Stimulated activated CD4-positive, alpha-beta T cell treated with anti-CD3 and anti-CD28 coated beads, Interleukin-1b, Interleukin-23, amount 100 ng/mL, for 48 hours (primary cell): ENCODE measurements at places on chromosomes 1 and 21.

- DNase-seq, result no peak
Observed at GRCh38 chr1:53125623-53126360, 16.6 kb downstream of the SLC1A7 start.

DNA sequence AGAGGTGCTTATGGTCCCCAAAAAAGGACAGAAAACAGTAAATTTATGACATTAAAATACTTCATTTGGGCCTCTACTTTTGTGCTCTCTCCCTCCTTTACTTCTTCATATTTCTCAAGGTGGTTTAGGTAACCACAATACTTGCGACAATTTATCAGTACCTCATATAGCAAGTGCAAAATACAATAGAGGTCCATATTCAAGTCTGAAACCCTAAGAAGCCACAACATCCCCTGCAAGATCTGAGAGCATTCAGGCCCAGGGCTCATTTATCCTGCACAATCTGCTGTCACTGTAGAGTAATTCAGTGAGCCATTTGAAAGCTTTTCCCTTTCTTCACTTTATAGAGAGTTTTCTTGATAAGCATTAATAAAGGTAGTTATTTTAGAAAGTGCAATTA, 24.2 kb upstream of the ATP6V1G3 start:
- no peak for DNase-seq

DNA sequence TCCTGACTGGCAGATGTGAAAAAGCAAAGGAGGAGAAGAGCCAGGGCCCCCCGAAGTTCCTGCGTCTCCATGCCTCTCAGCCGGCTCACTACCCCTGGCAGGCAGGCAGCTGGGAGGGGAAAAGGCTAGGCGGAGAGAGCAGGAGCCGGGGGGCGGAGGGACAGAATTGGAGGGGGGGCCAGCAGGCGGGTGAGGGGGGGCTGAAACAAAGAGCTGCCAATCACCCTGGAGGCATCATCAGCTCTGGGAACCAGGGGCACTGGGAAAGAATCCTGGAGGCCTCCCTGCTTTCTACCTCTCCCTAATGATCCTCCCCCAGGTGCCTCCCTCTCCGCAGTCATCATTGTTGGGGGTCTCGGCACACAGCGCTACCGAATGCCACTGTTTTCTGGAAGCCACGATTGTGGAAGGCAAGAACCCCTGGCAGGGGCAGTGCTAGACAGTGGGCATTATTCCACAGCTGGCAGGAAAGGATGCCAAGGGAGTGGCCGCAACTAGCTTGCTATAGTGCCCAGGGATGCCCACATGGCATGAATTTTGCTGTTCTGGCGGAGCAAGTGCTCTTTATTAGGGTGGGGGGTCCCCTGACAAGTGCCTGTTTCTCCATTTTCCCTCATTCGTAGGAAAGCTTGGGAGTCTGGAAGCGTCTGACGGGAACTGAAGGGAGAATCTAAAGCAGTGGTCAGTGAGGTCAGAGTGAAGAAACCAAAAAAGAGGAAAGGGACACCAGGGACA, at the start of gene THBS3:
THBS3 (minus strand) TSS at position 92 of the 735 bp plus-strand sequence; CDS start at position 71, 21 bp downstream.
- DNase-seq, result no peak

DNA sequence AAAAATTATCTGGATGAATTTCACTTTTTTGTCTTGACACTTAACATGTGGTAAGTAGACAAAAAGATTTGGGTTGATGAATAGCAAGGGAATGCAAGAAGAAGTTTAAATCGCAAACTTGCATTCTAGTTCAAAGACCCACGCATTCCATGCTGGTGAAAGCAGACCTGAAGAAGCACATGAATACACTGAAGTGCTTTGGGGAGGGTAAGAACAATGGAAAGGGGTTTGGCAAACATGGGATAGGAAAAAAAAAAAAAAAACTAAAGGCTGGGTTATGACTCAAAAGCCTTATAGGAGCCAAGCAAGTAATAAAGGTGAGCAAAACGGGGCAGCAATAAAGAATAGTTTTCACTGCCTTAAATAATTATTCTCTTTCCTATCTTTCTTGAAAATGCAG, 450.2 kb downstream of the LMO4 start:
- no peak for DNase-seq

DNA sequence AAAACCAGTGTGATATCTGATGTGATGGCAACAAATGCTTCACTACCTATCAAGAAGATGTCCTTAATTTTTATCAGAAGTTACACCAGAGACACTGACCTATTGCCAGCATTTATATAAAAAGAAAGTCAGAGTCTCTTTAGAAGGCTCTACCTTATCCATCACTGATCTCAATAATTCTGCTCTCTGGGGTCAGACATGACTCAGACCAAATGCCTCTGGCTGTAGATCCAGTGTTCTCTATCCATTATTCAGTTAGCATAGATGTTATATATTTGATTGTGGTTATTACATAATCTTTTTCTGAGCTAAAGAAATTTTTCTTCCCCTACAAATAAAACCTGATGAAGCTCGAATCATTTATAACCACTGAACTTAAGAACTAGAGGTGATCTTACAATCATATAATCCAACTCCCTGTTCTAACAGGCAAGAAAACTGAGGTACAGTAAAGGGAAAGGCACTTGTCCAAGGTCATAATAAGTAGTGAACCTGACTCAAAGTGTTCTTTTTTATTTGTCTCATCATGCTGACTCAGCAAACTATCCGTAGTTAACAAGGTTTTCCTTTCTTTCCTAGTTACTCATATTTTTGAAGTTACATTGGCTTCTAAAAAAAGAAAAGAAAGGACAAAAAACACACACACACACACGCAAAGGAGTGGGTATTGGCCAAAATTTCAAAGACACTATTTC, 43.6 kb upstream of the ESRRG start:
- DNase-seq, result no peak

DNA sequence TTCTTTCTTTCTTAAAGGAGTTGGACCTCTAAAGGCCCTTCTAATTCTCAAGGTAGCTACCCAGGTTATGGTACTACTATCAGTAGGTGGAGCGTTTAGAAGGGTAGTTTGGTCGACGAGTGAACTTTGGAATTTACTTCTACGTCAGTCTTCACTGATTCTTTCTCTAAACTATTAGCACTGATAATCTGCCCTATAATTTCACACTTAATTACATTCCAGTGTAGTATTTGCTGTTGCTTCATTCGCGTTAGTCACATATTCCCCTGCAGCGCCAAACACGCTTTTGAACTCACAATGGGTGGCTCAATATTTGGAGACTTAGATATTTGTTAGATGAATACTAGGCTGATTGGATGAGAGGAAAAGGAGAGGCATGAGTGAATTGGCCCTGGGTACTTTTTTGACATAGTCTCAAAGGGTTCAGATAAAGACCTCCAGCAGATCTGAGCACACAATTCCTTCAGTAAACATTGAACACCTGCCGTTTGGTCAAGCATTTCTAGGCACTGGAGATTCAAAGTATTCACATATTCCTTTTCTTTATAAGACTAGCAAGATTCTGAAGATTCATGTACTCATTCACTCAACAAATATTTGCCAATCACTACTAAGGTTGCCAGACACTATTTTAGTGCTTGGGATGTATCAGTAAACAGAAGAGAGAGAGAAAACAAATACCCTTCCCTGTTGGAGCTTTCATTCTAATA, 929 bp upstream of the FOXJ3 start:
- no peak for DNase-seq

- DNase-seq, result no peak
Observed at GRCh38 chr1:235632506-235633401, 16.8 kb downstream of the GNG4 start.

GRCh38 chr1:62131093-62131725, 63.4 kb upstream of the L1TD1 start:
- peak; percentile 16 for DNase-seq

- DNase-seq, result no peak
Observed at GRCh38 chr21:28151758-28152157, 840.9 kb downstream of the LTN1 start.

DNA sequence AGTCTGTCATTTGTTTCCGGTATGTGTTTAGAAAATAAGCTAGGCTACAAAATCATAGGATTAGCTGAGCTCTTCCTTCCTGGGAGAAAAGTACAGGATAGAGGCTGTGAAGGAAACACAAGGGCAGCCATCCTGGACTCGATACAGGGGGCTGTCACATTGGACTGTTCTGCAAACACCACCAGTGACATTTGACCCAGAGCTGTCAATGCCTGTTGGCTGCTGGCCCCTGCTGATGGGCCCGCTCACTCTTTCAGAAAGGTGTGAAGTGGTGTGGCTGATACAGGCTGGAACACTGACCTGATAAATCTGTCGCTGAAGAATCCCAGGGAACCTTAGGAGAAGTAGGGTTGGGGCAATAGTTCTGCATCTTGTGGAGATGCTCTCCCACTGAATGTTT, 183.1 kb downstream of the RHOU start:
- DNase-seq, result no peak

DNA sequence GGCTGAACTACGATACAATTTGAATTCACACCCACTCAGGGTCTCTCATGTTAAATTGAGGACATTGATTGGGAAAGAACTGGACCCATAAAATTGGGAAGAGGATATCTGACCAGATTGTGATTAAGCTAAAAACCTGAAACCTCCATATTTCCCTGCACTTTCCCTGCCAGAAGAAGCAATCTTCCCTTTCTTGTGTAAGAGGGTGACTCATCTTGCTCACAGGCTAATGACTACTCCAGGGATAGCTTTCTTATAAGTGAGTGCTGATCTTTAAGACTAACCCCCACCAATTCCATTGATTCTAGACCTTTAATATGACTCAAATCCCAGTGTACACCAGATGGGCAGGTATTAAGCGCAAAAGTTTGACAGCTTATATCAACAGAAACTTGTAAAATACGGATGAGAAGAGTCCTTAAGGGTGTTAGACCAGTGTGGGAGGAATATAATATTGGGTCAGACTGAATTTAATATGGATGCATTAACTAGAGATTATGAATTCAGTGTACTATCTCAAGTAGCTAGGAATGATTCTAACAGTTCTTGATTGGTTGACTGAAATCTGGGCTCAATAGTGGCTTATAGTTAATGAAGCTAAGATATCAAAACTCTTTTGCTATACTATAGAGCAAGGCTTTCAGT, 12.1 kb upstream of the SGIP1 start:
- DNase-seq, result no peak

- no peak for DNase-seq
Observed at GRCh38 chr1:172742599-172743500, 83.9 kb downstream of the FASLG start.

DNA sequence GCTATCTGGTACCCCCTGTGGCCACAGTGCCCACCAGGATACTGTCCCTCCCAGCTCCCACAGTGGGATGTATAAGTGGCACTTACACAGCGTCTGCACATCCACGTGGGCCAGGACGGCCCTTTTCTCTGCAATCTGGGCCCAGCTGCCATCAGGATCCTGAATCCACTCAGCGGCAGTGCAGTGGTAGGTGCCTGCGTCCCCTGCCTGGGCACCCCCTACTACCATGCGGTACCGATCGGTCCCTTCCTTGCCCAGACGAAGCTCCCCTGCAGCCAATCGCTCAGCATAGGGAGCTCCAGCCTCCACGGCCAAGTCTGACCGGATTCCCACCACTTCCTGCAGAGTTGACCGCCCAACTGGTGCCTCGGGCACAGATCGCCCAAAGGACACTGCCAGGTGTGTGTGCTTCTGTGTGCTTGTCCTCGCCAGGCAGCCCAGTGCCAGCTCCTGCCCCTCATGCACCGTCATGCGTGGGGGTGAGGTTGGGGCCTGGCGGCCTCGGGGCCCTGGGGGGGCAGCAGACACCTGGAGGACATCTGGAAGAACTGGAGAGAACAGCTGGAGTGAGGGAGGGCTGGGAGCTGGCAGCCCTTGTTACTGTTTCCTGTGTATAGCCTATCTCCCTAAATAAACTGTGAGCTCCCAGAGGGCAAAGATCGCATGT, 4.7 kb downstream of the IGSF8 start:
- no peak for DNase-seq

- no peak for DNase-seq
Observed at GRCh38 chr1:201357211-201357610, 20.3 kb downstream of the TNNT2 start.

DNA sequence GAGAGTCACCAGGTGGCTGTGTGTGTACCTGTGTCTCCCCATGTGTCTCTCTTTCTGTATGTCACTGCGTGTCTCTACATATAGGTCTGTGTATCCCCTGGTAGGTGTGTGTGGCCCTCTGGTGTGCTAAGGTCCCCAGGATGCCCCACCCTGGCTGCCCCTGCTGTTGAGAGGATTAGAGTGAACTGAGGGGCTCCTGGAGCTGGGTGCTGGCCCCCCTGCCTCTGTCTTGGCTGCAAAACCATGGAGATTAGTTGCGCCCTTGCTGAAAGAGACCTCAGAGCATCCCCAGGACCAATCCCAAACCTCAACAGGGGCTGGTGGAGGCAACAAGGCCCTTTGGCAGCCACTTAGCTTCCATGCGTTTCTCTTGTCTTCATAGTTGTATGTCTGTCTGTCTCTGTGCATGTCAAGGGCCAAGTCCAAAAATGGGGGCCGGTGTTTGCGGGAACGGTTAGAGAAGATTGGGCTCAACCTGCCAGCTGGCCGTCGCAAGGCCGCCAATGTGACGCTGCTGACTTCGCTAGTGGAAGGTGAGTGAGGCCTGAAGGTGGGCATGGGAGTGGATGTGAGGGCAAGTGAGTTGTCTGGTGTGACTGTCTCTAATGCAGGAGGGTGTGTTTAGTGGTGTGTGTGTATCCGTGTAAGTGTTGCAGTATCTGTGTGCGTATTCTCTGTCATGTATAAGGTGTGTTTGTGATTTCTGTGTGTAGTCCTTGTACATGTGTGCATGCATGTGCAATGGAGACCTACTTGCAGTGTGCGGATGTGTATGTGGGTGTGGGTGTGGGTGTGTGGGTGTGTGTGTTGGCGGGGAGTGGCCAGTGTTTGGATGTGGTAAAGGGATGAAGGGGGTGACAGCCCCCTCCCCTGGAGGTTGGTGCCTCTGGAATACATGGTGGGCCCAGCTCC, 16.7 kb downstream of the TFAP2E start:
- no peak for DNase-seq

DNA sequence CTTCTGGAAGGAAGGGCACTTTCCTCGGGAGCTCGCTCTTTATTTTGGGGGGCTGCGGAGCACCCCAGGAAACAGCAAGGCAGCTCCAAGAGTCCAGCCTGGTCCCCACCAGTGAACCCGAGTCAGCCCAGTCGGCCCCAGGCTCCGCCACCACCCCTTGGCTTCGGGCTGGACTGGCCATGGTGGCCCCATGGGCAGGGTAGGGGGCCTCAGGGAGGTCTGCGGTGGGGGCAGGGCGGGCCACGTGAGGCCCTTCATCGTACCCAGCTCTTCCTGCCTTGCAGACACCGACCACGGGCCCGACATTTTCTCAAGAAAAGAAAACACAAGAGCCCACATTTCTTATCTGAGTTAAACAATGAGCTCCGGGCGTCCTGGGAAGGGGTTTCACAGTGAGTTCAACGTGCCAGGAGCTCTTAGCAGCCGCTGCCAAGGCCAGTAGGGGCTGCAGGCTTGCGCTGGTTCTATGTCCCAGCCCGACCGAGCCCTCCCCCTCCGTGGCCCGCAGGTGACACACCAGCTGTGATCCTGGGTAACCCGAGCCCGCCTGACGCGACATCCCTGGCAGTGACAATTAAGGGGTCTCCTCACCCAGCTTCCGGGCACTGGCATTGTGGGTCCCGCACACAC, 66.2 kb downstream of the PRDM16 start:
- DNase-seq, result no peak

- no peak for DNase-seq
Observed at GRCh38 chr1:109617291-109617801, 2.1 kb downstream of the GNAT2 start.

- peak; percentile 15 for DNase-seq
Observed at GRCh38 chr1:108049178-108049819, 84.3 kb upstream of the VAV3 start.

GRCh38 chr1:176619261-176619660, 156.3 kb downstream of the PAPPA2 start:
- DNase-seq, result no peak
